HFF-Myc (cell line): ENCODE measurements at places on chromosomes 2 and 18.

DNA sequence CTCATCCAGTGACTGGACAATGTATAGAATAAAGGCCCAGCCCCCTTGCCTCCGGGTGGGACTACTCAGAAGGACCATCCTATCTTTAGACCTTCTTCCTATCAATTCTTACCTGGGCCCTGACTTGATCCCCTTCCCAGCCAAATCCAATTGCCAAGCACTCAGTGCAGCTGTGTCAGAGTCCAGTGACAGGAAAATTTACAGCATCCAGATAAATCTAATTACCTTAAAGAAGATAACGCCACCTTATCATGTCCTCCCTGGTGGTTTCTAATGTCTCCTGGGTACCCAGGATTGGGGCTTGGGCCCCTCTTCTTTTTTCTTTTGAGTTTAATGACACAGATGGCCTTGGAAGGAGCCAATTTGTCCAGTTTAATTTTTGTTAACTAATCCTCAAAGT is 19.3 kb downstream of the LHCGR start:
- no peak for DNase-seq

- no peak for DNase-seq
Observed at GRCh38 chr2:128292599-128293425, 25.9 kb downstream of the HS6ST1 start.

DNA sequence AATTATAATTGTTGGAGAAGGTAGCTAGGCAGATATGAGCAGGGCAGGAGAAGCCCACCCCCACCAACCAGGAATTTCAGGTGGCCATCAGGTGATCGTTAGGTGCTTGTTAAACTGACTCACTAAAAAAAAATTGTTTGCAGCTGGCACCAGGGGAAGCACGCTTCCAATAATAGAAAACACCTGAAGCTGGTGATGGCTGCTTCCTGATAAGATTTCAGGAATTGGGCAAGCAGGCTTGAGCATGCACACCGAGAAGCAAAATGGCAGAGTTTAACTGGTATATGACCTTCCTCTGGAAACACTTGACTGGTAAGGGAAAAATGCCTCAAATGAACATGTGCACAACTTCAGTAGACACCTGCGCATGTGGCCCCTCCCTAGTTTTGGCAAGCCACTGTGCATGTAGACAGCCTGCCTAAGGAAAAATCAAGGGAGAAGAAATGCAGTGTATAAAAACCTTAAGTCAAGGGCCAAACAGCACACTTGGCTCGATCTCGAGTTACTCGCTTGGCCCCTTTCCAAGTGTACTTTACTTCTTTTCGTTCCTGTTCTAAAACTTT is 292.8 kb downstream of the CCDC85A start:
- DNase-seq: no peak

- no peak for DNase-seq
Observed at GRCh38 chr2:26400723-26401122, 997 bp upstream of the DRC1 start.

- no peak for DNase-seq
Observed at GRCh38 chr2:13508671-13509070, 791.9 kb downstream of the TRIB2 start.

DNA sequence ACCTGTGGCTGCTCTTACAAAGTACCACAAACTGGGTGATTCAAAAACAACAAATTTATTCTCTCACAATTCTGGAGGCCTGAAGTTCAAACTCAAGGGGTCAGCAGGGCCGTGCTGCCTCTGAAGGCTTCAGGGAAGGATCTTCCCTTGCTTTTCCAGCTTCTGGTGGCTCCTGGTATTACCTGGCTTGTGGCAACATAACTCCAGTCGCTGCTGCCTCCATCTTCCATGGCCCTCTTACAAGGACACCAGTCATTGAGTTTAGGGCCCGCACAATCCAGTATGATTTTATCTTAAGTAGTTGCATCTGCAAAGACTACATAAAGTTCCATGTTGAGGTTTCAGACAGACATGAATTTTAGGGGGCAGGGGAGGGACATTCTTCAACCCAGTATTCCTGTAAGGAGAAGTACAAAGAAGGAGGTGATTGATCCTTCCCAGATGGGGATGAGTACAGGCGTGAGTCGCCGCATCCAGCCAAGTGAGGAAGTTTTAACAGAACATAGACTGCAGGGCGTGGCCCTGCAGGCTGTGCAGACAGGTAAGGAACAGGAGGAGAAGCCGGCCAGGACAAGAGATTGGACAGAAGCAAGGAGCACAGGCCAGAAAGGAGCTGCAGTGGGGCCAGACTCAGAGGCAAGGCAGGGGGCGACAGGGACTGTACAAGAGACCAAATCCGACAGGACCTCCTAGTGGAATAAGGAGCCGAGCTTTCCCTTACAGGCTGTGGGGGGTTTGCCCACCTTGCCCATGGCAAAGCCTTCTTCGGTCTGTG is 44.4 kb upstream of the BZW1 start:
- no peak for DNase-seq

- no peak for DNase-seq
Observed at GRCh38 chr2:129769185-129769991, 210.1 kb upstream of the RAB6C start.

GRCh38 chr2:53737091-53737490 is 30.5 kb upstream of the CHAC2 start:
- no peak for DNase-seq

- no peak for DNase-seq
Observed at GRCh38 chr2:30971231-30972025, 164.2 kb upstream of the CAPN13 start.

- DNase-seq: no peak
Observed at GRCh38 chr2:240425697-240426096, 9.8 kb upstream of the GPC1 start.

DNA sequence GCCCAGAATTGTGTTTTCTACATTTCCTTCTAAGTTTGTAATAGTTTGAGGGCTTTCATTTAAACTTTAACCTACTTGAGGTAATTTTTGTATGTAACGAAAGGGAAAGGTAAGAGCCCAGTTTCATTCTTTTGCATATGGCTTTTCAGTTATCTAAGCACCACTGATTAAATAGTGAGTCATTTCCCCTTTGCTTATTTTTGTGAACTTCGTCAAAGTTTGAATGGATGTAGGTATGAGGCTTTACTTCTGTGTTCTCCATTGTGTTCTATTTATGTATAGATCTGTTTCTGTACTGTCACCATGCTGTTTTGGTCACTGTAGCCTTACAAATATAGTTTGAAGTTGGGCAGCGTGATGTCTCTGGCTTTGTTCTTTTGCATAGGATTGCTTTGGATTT is 944.8 kb upstream of the CNTNAP5 start:
- DNase-seq: no peak

- no peak for DNase-seq
Observed at GRCh38 chr2:60826111-60826510, 55.3 kb upstream of the REL start.

GRCh38 chr18:35183886-35184285 is 56.9 kb upstream of the ZNF397 start:
- DNase-seq: no peak

DNA sequence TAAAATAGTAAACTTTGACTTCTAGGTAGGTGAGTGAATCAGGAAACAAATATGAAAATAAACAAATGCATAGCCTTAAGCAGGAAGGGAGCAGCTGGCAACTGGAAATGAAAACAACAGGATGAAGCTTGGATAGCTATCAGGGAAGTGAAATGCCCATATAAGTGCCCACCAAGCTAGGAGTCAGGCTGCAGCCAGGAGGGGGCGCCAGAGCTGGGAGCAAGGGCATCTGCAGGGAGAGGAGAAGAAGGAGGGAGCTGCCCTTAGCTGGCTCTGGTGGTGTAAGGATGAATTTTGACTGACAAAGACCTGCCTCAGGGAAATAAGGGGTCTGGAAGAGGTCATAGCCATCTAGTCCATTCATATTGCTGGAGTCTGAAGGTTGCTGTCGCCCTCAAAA is 298.3 kb downstream of the TDRD15 start:
- no peak for DNase-seq

GRCh38 chr18:74799542-74799941 is 201.9 kb downstream of the ZNF407 start:
- DNase-seq: no peak

GRCh38 chr18:12516049-12516630 is 108.4 kb downstream of the PRELID3A start:
- no peak for DNase-seq

GRCh38 chr2:113212245-113213060 is 38.7 kb downstream of the PSD4 start:
- no peak for DNase-seq

GRCh38 chr18:12456441-12456840 is 48.7 kb downstream of the PRELID3A start:
- DNase-seq: no peak
